T1000 (cell line): ENCODE measurements at places on chromosomes 11 and 22.

DNA sequence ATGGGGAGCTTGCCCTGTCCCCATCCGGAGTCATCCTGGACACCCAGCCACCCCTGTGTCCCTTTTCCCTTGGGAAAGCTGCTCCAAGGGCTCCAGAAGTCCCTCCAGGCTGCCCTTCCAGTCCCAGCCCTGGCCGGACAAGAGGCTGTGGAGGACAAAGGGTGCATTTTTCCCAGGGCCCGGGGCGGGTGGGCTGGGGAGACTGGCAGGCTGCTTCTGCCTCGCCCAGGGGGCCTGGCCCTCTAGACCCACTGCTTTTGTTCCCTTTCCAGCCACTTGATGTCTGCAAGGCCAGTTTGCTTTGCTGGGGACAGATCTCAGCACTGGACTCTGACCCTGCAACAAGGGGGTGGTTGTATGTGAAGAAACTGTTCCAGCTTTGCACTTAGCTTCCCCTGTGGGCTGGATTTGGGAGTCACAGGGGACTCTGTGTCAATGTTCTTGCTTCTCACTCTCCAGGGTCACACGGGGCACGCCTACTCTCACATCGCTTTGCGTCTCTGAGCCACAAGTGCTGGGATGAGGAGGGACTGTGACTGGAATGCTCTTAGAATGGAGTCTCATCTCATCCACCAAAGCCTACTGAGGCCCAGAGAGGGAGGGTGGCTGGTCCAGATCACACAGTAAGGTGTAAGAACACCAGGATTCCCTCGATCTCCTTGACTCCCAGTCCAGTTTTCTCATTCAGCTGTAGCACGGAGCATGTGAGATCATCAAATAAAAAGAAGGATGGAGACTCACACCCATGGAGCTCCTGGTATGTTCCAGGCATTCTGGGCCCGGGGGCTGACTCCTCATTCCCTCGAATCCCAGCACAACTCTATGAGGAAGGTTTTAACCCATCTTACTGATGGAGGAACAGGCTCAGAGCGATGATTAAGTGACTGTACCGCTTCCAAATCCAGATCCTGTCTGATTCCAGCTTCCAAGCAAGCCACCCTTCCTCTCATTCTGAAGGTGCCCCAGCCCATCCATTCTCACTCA lies 59.9 kb downstream of the FBXO7 start:
- no peak for DNase-seq

DNA sequence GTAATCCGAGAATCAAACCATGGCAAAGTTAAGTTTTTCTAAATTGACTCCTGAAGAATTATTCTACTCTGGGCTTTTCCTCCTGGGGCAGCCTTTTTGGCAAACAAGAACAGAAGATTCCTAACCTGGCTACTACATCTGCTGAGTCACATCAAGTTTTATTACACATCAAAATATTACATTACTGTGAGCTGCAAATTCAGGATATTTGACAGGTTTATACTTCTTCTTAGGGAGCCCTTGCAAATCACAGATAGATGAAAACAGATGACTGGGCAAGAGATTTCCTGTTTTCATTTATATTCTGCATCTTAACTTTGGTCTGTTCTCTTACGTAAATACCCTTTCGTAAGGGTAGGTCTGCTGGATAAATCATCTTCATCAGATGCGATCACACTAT lies 23.6 kb downstream of the XRRA1 start:
- DNase-seq, result no peak

DNA sequence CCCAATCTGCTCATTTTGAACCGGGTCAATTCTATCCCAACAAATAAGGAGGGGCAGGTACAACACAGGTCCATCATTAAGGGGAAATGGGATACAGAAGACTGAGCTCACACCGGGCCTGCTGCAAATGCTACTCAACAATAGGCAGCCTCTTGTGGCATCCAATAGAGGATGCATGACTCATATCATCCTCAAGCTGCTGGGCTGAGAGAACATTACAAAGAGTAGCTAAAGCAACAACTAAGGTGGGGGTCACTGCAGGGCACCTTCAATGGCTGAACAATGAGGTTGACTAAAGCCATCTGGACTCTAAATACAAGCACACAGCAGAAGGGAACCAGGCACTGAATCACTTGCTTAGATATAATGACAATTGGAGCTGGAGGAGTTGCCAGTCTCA lies 130.1 kb upstream of the SYN3 start:
- DNase-seq, result no peak

GRCh38 chr22:50136581-50137015 lies 33.9 kb upstream of the PANX2 start:
- DNase-seq, result no peak

DNA sequence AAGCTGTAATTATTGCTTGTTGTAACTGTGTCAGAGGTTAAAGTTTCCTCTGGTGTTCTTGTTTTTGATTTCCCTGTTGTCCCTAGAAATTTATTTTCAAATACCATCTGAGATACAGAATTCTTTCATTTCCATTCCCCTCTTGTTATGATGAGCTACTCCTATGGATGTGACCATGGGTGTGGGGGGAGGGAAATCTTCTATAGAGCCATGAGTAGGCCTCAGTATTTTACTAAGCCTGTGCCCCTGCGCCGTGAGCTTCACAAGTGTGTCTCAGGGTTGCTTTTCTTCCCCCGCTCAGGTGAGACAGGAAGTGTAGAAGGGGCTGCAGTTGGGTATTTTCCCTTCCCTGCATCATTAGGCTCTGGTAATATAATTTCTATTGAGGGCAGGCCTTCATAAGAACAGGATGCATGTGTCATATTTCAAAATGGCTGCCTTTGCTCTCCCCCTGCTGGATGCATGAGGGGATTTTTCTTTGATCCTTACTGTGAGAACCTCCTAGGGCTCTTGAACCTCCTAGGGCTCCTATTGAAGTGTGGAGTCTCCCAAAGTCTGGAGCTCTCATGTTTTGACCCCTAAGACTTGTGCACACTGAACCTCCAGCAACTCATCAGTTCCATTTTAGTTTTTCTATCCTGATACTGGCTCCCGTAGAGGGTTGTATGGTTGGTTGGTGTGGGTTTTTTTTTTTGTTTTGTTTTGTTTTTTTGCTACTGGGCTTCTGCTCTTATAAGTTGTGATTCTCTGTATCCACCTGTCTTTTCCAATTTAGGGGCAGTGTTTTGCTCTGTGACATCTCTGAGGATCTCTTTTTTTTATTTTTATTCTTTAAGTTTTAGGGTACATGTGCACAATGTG lies 658.2 kb downstream of the NTM start:
- no peak for DNase-seq

- no peak for DNase-seq
These were observed 34.7 kb downstream of the PPP6R3 start for GRCh38 chr11:68495220-68495729.

DNA sequence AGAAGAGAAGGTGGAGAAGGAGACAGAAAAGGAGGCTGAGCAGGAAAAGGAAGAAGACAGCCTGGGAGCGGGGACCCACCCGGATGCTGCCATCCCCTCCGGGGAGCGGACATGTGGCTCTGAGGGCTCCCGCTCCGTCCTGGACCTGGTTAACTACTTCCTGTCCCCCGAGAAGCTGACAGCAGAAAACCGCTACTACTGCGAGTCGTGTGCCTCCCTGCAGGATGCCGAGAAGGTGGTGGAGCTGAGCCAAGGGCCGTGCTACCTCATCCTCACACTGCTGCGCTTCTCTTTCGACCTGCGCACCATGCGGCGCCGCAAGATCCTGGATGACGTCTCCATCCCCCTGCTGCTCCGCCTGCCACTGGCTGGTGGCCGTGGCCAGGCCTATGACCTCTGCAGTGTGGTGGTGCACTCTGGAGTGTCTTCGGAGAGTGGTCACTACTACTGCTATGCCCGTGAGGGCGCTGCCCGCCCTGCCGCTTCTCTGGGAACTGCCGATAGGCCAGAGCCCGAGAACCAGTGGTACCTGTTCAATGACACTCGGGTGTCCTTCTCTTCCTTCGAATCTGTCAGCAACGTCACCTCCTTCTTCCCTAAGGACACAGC lies 21.4 kb downstream of the USP35 start:
- DNase-seq, result no peak

DNA sequence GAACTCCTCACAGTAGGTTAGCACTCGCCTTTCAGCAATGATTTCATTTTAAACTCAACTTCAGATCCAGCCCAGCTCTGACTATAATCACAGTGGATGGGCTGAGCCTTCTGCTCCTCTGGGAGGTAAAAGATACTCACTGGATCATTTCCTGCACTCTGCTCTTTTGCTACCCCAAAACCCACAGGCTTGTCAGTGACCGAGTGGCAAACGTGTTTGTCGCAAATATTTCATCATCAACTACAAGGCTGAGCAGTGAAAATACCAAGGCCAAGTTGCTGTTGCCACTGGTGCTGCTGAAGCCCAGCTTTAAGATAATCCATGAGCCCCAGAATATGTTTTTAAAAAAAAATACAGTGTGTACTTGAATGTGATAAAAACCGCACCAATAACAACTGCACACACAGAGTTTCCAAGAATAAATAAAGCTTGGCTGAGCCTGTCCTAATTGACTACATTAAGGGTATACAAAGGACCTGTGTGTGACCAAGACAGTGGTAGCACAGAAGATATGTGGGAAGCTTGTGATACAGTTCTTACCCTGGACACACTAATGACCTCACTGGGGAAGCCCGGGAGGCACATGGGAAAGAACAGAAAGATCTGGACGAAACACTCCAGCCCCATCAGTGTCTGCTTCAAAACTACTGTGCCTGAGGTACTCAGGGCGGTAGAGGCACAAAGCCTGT lies 41.3 kb downstream of the ABTB2 start:
- DNase-seq, result no peak

DNA sequence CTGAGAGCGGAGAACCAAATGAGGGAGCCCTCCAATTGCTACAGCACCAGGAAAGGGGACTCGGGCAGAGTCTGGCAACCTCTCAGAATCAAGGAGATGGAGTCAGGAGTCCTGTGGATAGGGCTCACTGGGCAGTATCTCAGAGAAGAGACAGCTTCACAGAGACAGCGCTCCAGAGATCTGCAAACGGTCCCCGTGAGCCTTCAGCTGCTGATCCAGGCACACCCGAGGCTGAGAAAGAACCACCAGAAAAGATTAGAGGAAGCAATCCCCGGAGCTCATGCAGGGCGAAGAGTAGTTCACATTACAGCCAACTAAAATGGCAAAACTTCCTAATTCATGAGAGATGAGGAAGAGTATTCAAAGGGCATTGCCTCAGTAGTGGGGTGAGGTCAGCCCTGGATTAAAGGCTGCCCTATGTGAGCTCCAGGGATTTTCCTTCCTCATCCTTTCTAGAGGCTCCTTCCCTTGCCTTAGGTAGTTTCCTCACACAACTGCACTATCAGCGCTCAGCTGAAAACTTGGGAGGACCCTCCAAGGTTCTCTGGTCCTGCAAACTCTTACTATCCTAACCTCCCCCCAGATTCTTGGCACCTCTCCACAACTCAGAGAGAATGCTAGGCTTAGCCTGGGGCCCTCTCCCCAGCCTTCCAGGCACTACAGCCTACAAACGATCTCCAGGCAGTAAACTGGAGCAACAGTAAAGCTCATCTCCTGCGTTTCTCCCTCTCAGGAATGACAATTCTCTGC lies 23.7 kb downstream of the SCN4B start:
- no peak for DNase-seq

GRCh38 chr11:115961159-115962003 lies 457.2 kb upstream of the CADM1 start:
- no peak for DNase-seq

DNA sequence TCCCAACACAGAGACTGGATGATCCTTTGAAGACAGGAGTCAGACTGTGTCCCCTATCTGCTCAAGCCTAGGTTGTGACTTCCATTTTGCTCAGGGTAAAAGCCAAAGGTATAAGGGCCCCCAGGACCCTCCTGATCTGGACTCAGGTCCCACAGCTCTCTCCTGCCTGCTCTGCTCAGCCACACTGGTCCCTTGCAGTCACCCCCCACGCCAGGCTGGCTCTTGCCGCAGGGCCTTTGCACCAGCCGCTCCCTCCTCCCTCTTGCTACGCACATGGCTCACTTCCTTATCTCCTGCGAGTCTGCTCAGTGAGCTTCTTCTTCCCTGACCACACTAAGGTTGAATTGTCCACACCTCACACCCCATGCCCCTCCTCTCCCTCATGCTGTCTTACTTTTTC lies 28.4 kb upstream of the CACNG2 start:
- DNase-seq, result no peak

- DNase-seq, result no peak
These were observed 28.0 kb downstream of the FADD start for GRCh38 chr11:70230840-70231710.

- no peak for DNase-seq
These were observed 189.5 kb downstream of the TBC1D22A start for GRCh38 chr22:46951973-46952372.

GRCh38 chr11:68698993-68699392 lies 14.6 kb downstream of the GAL start:
- no peak for DNase-seq

GRCh38 chr22:37392721-37393328 lies 34.5 kb downstream of the ELFN2 start:
- no peak for DNase-seq

DNA sequence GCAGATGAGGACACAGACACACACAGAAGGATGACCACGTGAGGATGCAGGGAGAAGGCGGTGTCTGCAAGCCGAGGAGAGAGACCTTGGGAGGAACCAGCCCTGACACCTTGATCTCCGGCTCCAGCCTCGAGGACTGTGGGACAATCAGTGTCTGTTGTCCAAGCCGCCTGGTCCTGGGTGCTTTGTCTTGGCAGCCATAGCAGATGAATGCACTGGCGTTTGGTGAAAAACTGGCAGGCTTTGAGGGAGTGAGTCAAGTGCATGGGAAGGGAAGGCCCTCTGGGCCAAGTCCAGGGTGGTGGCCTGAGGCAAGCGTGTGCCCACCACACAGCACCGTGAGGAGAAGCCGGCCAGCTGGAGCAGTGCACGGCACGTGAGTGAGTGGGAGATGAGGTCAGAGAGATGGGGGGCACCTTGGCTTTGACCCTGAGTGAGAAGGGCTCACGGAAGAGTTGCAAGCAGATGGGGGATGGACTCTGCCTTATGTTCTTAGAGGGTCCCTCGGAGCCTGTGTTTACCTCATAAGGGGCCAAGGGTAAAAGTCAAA lies 12.4 kb upstream of the BRSK2 start:
- no peak for DNase-seq

DNA sequence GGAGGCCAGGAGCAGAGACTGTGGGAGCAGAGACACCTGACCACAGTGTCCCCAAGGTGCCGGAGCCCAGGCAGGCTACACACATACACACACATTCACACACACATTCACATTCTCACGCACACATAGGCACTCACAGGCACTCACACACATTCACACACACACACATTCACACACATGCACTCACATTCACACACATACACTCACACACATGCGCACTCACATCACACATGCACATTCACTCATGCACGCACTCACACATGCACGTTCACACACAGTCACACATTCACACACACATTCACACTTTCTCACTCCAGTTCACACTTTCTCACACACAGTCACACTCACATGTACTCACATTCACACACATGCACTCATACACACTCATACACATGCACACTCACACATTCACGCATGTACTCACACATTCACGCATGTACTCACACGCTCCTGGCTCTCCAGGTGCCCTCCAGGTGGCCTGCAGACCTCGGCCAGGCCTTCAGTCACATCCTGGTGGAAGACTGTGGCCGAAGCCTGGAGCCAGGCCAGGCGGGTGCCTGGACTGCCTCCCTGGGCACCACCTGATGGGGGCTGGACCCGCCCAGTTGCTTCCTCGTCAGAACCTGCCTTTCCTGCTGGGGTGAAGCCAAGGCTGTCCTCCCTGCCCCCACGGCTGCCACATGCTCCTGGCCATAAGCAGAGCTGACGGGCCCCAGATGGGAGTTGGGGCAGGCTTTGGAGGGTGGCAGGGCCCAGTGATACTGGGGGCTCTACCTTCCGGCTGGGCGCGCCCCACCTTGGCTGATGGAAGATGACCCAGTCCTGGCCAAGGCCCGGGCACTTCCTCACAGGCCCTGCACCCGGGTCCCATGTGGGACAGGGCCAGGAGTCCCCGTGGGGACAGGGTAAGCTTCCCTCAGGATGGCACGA lies 89.5 kb downstream of the WNT7B start:
- no peak for DNase-seq
